ENCODE measurements at places on chromosomes 6 and 20.

- DNase-seq = no peak
Measured at GRCh38 chr6:55675941-55676340, 96.9 kb upstream of the HMGCLL1 start.

DNA sequence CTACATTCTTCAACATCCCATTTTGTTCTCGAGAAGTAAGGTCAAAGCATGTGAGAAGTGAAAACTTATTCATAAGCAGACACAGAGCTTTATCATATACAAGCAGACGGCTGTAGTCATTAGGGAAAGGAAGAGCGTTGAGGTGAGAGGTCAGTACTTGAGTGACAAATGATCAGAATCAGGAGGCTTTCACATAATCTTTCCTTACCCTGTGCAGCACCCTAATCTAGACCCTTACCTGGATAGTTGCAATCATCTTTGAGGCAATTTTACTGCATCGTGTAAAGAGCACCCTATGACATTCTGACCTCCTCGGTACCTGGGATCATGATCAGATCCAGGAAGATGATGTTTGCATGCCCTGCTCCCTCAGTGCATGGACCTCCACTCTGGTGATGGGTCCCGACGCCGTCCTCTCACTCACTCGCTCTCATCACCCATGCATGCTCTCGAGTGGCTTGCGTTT lies 62.7 kb downstream of the RNF182 start:
- DNase-seq = no peak

GRCh38 chr20:18943542-18943941 lies 130.0 kb downstream of the SCP2D1 start:
- no peak for DNase-seq

GRCh38 chr20:40575851-40576250 lies 113.2 kb downstream of the MAFB start:
- no peak for DNase-seq

- DNase-seq = no peak
Measured at GRCh38 chr6:150566486-150566885, 33.2 kb upstream of the PLEKHG1 start.

GRCh38 chr6:165999279-165999678 lies 168.4 kb downstream of the TBXT start:
- no peak for DNase-seq

DNA sequence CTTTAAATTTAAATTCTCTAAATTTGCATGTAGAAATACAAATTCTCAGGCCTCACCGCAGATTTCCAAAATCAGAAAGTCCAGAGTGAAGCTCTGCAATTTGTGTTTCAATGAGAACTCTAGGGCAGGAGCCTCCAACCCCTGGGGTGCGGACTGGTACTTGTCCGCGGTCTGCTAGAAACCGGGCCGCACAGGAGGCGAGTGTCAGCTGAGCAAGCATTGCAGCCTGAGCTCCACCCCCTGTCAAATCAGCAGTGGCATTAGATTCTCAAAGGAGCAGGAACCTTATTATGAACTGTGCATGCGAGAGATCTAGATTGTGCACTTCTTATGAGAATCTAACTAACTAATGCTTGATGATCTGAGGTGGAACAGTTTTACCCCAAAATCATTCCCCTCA lies 203.0 kb upstream of the PCSK2 start:
- no peak for DNase-seq

DNA sequence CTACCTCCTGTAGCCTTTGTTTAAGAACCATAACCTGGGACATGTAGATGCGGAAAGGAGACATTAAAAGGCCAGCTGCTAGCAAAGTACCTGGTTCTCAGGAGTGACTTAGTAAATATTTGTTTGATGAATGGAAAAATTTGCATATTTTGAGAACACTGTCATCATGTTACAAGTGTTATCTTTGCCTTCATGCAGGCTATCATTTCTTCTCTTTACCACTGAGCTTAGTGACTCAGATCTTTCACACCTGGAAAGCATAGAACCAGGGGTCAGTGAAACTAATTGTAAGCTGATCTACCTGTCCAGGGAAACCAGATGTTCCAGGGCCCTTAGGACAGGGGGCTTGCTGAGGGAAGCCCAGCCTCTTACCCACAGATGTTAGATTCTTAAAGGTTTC lies 5.4 kb downstream of the ZFP57 start:
- no peak for DNase-seq

GRCh38 chr6:127266178-127266891 lies at the start of gene RNF146:
Gene RNF146 (plus strand): TSS chr6:127266864. CDS start chr6:127280339, 13,475 bp downstream.
- DNase-seq = peak; percentile 85

DNA sequence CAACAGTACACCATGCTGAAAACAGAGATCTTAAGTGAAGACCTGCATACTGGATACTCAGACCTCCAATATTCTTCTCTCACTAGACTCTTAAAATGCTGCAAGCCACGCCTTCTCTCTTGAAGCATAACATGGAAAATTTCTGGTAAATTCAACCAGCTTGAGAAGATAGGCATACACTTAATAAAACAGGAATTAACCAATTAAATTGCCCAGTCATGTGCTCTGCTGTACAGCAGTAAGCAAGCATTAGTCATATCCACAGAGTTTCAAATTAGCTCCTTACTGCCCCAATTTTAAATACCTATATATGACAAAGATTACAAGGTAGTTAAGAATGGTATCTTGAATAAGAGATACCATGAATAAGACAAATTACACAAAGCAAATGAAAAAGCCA lies 53.8 kb downstream of the C6orf58 start:
- DNase-seq = no peak

DNA sequence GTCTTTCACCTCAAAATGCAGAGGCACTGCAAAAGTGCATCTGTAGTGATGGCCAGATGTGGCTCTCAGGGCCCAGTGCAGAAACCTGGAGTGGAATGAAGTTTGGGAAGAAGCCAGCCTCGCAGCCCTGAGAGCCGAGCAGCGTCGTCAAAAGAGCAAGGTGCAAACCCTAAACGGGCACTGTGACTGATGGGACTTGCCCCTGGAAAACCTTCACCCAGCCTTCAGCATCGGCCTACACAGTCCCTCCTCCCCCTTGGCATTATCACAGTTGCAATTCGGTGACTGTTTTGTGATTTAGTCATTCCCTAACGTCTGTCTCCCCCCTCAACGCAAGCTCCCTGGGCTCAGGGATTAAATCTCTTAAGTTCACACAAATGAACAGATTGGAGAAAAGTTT lies 38.6 kb downstream of the TAF4 start:
- no peak for DNase-seq

GRCh38 chr6:168037242-168037641 lies 39.8 kb downstream of the KIF25 start:
- no peak for DNase-seq

DNA sequence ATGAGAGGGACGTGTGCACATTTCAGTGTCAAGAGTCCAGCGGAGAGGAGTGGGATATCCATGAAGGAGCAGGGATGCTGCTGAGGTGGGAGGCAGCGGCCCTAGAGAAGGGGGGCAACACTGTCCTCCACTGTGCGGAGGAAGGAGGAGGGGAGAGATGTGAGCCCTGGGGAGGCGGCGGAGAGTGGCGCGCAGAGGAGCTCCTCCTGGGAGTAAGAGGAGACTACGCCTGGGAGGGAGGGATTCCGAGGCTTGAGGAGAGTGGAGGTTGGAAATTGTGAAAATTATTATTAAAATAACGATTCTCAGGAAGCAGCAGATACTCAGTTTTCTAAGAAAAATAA lies 142.7 kb downstream of the CEP57L1 start:
- DNase-seq = no peak

DNA sequence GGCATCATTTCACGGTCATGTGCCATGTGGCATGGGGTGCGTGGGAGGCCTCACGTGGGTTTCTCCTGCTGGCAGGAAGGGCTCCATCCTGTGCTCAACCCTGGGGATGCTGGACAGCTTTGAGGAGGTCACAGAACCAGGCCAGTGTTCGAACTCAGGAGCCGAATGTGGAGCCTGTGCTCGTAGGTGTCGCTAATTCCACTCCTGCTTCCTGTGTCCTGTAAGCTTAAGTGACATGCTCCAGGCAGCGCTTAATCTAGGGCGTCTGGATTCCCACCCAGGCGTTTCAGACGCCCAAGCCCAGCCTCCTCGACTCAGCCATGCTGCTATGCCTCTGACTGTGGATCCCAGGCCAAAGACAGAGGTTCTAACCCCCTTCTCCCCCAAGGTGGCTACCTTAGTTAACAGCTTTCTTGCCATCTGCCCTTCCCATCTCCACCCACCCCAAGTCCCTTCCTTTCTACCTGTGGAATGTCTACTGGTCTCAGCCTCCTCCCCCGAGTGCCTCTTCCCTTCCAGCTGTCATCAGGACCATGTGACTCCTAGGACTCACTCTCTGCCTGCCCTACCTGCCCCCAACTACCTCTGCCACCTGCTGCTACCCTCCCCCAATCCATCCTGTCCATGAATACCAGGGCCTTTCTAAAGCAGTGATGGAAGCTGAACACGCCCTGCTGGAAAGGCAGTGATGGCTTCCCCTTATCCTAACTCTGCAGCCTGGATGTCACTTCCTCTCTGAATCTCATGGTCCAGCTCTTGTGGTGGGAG lies 255.1 kb downstream of the CDH26 start:
- DNase-seq = no peak
